ENCODE measurements at places on chromosomes 3 and 15. TPM values are rescaled to one million over a fixed set of nuclear protein-coding genes. Genes with fewer than 3 reads are reported as not detected.

DNA sequence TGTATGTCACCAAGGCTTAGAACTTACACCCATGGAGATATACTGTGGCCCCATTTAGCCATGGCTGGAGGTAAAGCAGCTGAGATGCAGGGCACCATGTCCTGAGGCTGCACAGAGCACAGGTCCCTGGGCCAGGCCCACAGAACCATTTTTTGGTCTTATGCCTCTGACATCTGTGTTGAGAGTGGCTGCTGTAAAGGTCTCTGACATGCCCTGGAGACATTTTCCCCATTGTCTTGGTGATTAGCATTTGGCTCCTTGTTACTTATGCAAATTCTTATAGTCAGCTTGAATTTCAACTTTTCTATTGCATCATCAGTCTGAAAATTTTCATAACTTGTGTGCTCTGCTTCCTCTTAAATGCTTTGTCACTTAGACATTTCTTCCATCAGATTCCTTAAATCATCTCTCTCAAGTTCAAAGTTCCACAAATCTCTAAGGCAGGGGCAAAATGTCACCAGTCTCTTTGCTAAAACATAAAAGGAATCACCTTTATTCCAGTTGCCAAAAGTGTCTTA is 701.3 kb downstream of the EPHA3 start:
- no peak for DNase-seq

DNA sequence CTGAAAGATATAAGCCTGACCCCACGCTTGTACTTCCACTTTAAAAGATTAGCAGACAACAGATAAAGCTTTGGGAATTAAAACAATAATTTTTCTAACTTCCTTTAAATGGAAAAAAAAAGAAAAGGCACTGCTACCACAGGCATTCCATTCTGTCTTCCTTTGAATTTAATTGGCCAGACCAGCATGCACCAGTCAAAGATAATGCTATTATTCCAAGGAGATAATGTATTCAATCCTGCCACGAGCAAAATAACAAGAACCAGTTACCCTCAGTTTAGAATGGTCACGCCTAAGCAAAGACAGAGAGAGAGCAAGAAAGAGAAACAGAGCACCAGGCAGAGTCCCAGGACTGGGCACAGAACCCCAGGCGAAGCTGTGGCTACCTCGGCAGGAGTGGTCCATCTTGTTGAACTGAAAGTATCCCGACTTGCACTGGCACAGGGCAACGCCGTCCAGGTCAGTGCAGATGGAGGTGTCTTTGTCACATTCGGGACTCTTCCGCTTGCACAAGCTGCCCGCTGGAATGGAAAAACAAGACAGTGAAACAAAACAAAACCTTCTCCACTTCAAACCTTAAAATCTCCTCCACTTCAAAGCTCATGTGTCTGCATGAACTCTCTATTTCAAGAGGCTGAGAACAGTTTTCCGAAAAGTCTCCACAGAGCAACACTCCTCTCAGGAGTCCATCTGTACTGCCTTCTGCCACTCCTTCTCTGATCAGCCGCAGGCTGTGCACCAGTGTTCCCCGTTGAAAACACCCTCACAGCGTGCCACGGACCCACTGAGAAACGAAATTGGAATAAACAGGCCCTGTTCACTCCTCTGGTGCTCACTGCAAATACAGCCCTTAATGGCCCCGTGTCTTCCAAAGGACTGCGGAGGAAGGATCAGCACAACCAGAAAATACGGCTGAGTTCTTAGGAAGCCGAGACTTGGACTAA is 58.2 kb downstream of the HEG1 start:
- no peak for DNase-seq

DNA sequence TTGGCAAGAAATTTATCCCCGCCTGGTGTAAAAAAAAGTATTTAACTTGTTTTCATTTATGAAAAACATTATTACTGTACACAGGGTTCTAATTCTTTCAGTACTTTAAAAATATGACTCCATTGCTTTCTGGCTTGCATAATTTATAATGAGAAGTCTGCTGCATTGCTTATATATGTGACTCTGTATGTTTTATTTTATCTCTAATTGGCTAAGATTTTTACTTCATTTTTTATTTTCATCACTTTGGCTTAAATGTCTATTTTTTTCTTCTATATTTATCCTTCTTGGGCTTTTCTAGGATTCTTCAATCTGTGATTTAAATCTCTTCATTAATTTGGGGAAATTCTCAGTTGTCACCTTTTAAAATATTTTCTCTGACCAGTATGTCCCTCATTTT is 636.6 kb upstream of the NR2F2 start:
- DNase-seq: no peak

GRCh38 chr3:188680189-188680588 is 491.6 kb upstream of the TPRG1 start:
- no peak for DNase-seq

DNA sequence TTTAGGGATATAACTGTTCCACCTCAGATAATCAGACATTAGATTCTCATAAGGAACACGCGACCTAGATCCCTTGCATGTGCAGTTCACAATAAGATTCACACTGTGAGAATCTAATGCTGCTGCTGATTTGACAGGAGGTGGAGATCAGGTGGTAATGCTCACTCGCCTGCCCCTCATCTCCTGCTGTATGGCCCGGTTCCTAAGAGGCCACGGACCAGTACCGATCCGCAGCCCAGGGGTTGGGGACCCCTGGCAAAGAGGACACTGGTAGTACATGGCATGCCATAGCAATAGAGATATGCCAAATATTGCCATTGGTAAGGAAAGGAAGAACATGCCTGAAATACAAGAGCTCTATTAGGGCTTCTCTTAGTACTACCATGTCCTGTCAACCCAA is 59.7 kb downstream of the LSM3 start:
- no peak for DNase-seq

- peak; percentile 13 for DNase-seq
These were observed 43.8 kb upstream of the FBXL22 start for GRCh38 chr15:63553388-63553791.

- DNase-seq: peak; percentile 31
These were observed 31.4 kb downstream of the NPTN start for GRCh38 chr15:73601451-73602445.

DNA sequence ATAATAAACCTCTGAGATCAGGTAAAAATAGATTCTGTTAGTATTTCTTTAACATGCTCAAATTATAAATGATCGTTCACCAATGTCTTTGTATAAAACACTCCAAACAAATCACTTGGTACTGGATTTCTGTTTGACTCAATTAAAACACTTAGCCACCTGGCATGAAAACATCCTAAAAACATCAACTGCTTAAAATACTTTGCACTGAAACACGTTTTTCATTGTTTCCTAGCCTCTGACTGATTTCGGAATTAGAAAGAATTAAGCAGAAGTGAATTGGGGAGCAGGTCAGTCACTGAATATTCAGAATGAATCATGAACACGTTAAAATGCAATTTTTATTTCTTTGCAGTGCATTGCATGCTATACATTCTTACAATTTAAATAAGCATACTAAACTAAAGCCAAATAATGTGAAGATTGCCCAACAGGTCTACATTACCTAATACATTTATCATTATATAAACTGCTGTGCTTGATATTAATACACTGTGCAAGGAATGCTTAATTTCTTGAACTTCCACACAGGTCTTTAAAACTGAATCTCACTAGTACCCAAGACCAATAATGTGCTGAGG is 1.6 kb downstream of the THRB start:
- no peak for DNase-seq

GRCh38 chr3:188993181-188993580 is 178.6 kb upstream of the TPRG1 start:
- DNase-seq: no peak

DNA sequence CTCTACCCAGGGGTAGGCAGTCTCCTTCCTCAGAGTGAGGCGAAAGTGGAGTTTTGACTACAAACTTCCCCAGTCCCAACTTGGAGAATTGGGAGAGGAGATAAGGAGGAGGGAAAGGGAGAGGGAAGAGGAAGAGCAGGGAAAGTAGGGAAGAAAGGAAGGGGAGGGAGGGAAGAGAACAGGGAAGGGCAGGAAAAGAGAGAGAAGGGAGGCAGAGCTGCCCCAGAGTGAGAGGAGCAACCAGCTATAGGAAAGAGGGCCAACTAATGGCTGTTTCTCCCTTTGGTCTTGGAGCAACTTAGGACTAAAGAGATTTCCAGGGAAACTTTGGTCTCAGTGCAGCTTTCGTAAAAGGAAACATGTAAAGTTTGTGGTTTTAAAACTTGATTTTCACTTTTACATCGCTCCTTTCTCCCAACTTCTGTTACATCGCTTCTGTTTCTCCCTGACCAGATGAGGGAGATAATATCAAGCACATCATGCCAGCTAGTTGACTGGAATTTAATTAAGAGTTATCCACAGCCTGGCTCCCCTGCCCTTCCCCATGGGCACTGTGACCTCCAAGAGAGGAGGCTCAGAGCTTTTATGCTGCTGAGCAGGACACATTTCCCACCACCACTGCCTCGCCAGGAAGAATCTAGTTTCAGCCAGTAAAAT is 1.4 kb downstream of the CA12 start:
- no peak for DNase-seq

GRCh38 chr15:38148471-38148870 is 104.2 kb upstream of the SPRED1 start:
- DNase-seq: no peak

DNA sequence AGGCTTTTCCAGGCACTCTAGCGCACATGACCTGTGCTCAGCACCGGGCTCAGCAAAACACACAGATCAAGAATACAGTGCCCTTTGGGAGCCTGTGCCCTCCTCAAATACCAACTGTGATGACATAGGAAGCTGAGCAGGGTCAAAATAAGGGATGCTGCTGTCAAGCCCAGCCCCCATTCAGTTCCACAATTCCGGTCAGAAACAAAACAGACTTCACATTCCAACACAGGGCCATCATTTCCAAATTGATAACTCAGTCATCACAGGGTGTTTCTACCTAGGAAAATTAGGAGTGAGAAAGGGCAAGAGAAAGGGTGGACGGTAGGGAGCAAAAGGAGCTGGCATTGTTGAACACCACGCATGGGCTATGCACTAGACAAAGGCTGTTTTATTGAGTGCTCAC is 158.4 kb upstream of the CCDC54 start:
- no peak for DNase-seq

DNA sequence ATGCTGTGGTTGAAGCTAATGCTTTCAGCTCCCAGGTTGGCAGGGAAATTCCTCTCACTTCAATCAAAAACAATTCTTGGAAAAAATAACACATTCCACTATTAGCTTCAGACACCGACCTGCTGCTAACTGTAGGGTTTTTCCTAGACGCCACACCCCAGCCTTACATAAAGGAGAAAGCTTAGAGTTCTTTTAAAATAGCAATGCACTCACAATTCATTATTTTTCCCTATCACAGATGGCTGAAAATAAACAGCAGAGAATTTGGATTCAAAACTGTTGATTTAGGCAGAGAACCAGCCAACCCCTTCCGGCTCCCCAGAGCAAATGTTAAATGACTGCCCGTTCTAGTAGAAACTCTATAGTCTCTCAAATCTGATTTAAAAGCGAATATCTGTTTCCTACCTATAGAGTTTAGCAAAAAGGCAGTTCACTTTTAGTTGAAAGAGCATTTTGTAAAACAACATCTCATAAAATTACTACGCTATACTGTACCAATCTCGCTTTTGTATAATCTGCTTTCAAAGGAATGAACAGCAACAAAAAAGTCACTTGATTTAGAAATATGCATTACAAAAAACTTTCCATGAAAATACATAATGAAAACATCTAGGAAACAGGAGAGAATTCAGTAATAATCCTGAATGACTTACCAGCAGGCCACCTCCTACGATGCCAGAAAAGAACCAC is 586 bp downstream of the TM4SF1 start:
- DNase-seq: peak; percentile 40

DNA sequence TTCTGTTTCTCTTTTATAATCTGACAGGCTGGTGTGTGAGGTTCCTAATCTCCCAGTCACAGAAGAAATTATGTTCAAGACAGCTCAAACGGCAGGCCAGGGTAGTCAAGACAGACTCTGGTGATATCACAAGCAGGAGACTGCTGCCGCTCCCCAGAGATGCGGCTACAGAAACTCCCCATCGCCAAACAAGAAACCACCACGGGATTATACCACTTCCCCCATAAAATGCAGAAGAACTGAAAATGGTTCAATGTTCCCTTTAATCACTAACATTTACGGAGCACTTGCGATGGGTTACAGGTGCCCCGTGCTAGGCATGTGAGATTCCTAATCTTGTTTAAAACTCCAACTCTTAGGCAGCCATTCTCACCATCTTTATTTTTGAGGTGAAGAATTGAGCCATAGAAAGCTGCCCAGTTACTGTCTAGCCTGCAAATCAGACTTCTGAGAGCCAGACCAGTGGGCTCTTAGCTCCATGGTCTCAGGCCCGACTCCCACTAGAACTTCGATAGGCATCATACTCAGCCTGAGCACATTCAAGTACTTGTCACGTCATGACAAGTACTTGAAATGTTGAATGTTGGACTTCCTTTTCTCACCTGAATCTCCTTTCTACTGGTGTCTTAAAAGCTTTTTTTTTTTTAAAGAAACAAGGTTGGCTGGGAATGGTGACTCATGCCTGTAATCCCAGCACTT is 58.4 kb downstream of the TBC1D2B start:
- DNase-seq: no peak

DNA sequence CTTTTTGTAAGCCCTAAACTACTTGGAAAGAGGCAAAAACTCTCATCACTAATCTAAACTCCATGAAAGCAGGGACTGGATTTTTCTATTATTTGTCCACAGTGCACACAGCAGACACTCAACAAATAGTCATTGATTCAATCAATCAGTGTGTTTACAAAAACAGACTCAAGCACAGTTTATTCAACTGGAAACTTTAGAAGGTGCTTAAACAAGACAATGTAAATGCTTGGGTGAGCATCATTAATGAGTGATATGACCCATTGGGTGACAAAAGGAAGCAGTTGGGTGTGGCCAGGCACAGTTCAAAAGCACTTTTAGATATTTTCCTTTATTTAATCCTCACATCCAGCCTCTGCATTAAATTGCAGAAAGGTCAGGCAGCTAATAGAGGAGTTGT is 32.0 kb upstream of the PPP4R2 start:
- no peak for DNase-seq

DNA sequence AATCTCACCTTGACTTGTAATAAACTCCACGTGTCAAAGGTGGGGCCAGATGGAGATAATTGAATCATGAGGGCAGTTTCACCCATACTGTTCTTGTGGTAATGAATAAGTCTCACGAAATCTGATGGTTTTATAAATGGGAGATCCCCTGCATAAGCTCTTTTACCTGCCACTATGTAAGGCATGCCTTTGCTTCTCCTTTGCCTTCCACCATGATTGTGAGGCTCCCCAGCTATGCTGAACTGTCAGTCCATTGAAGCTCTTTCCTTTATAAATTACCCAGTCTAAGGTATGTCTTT is 45.5 kb downstream of the SUCNR1 start:
- DNase-seq: no peak

- no peak for DNase-seq
These were observed 489 bp downstream of the HDGFL3 start for GRCh38 chr15:83207009-83207659.

DNA sequence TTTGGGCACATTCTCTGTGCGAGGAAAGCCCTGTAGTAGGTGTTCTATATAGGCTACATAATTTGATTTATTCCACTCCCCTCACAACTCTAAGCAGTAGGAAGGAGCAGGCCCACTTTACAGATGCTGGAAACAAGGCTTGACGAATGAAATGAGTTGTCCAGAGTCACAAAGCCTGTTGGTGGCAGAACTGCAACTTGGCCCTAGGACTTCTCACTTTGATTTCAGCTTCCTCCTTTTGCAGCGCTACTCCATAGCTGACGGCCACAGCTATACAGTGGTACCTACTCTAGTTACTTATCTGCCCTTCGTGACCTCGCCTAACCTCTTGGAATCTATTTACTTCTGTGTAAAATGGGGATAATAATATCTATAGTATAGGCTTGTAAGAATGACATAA is 2.5 kb upstream of the IRAK2 start:
- DNase-seq: no peak

Gene EFCC1
- 5.7 TPM for total RNA-seq

Gene CYP11A1
- total RNA-seq: 0.21 TPM

Gene PLA2G4E
- not detected for total RNA-seq

Gene SEMA5B
- total RNA-seq: 10.8 TPM

Gene IQCF5
- total RNA-seq: not detected
